ENCODE measurements at places on chromosomes 5 and 9.

GRCh38 chr9:20286969-20287368, 335.3 kb downstream of the MLLT3 start:
- DNase-seq, result no peak

GRCh38 chr9:89794918-89795317, 190.1 kb downstream of the GADD45G start:
- no peak for DNase-seq

DNA sequence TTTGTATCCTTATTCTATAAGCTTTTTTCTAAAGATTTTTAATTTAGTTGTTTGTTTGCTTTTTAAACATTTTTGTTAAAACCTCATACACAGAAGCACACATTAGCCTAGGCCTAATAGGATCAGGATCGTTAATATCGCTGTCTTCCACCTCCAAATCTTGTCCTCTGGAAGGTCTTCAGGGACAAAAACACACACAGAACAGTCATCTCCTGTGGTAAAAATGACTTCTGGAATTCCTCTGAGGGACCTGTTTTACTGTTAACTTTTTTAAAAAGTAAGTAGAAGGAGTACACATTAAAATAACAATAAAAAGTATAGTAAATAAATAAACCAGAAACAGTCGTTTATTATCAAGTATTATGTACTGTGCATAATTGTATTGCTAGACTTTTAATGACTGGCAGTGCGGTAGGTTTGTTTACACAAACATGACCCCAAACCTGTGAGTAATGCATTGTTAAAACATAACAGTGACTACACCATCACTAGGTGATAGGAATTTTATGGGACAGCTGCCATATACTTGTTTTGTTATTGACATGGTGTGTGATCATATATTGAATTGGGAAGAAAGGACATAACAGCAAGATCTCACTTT, 109.6 kb downstream of the ZCCHC7 start:
- no peak for DNase-seq

DNA sequence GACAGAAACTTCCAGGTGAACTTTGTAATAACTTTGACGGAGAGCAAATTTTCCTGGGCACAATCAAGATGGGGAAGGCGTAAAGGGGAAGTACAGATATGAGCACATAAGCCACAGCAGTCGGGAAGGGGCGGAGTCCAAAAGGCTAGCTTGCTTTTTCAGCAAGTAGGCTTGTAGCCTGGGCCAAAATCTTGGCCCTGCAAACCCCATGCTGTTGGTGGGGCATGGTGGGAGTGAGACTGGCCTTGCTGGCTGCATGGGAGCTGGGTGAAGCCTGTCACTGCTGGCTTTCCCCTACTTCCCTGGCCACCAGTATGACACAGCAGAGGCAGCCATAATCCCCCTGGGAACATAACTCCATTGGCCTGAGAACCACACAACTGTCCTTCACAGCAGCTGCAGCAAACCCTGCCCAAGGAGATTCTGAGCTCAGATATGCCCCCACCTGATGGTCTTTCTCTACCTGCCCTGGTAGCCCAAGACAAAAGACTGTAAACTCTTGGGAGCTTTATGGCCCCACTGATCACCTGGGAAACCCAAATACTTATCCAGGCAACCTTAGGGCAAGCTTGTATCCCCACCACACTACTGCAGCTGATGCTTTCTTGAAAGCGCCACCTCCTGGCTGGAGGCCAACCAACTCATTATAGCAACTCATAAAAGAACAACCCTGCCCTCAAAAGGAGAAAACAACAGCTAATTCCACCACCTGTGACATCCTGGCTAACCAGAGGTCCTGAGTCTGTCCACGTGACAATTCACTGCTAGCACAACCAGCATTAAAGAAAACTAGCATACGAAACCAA, 24.0 kb downstream of the DCTN4 start:
- no peak for DNase-seq

GRCh38 chr5:44807269-44807668, 1.5 kb upstream of the MRPS30 start:
- no peak for DNase-seq
